IMR-90 (cell line): ENCODE measurements at places on chromosomes 5 and 9.

- DNase-seq: peak; percentile 21
Observed at GRCh38 chr5:132971483-132972435, 8.3 kb upstream of the AFF4 start.

- no peak for DNase-seq
Observed at GRCh38 chr5:172505403-172505759, 51.1 kb upstream of the SH3PXD2B start.

GRCh38 chr5:109917154-109917546 is 227.4 kb downstream of the MAN2A1 start:
- no peak for DNase-seq

- DNase-seq: peak; percentile 65
Observed at GRCh38 chr9:81906671-81907070, 21.6 kb upstream of the SPATA31D4 start.

DNA sequence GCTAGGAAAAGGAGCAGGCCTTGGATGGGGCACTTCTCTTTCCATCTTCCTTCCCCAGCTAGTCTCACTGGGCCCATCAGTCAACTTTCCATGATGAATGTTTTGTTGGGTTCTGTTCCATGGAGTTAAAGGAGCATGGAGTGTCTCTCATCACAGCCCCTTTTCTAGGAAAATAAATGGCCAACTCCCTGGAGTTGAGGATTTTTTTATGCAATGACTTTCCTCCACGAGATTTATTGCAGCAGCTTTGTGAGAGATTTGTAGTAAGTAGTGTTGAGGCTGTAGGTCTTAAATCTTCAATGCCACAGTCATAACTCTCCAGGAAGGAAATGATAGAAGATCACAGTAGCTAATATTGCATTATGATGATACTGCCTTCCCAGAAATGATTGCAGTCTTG is 45.6 kb upstream of the SLC44A1 start:
- no peak for DNase-seq

- no peak for DNase-seq
Observed at GRCh38 chr9:36855448-36856315, 178.4 kb downstream of the PAX5 start.

DNA sequence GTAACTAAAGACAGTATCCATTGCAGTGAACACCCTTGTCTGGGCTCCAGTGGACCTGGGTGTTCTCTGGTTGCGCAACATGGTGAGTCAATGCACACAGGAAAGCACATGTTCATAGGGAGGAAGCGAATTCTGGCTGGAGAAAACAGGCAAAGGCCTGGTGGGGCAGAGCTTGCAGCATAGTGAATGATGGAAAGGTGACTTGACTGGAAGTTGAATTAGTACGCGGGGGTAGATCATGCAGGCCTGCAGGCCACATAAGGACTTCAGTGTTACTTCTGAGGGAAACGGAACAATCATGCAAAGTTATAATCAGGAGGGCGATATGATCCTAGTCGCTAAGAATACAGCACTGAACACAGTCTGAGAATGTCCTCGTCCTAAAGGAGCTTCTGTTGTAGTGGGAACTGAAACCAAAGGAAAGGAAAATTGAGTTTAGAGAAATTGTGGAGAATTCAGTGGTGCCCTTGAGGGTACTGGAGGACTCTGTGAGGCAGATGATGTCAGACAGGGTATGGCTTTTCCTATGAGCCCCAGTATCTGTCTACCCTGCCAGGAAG is 71.9 kb upstream of the RANBP3L start:
- peak; percentile 38 for DNase-seq

DNA sequence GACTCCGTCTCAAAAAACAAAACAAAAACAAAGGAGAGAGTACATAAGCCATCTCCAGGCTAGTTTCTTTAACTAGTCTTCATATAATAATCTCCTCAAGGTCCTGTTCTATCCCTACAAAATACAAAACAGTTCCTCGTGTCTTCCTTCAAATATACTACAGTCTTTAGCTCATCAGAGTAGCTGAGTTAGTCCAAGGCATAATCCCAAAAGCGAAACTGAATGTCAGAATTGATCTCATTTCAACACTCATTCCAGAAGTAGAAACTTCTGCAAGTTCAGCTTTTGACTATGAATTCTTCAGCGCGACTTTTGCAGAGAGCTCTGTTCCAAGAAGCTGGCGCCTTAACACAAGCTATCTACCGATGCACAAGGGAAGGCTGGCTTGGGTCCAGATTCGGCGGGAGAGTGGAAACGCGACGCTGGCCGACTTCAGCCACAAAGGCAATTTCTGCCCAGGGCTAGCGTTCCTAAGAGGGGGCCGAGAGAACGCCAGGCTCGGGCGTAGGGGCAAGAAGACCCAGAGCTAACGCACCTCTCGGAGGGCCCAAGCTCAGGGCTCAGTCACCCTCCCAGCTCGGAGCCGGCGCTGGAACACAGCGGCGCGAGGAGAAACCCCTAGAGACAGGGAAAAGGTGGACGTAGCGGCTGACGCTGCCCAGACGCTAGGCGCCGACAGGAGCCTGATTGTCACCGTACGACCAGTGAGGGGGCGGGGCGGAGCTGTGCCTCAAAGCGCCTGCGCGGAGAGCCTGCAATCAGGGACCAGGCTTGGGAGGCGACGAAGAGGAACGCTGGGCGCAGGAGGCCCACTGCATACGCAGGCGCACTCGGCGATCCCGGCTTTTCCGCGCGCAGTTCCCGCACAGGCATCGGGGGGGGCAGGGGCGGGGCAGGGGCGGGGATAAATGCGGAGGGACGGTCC is 469 bp upstream of the HSDL2 start:
- DNase-seq: peak; percentile 97

DNA sequence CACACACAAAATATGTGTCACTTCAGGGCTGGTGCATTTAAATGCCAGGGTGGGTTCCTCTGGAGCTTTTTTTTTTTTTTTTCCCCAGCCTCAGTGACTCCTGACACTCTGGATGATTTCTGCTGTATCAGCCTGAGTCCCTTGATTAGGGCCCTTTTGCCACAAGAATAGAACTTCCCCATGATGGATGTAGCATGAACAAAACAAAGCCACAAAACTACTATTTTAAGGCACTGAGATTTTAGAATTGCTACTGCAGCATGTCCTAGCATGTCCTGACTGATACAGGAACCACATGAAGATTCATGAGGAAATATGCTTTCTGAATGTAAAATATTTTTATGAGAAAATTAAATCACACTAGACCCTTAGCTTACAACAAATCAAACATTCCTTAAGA is 13.9 kb upstream of the ADGRD2 start:
- no peak for DNase-seq

GRCh38 chr9:115989831-115990230 is 163.8 kb upstream of the PAPPA start:
- no peak for DNase-seq

GRCh38 chr5:119398727-119399466 is 43.1 kb downstream of the TNFAIP8 start:
- DNase-seq: no peak

- no peak for DNase-seq
Observed at GRCh38 chr5:175561085-175561484, 82.7 kb downstream of the SFXN1 start.

DNA sequence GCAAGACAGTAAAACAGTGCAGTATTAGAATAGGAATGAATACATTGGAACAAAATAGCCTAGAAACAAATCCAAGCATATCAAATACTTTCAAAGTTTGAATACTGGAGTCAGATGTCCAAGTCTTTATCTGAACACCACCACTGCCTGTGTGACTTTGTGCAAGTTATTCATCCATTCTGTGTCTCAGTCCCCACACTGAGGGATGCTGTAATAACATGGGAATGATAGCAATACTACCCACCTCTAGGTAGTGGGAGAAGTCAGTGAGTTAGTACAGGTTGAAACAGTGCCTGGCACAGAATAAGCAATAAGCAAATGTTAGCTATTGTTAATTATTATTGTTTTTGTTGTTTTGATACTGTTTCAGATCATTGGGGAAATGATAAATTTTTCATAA is 130.9 kb downstream of the SUSD1 start:
- peak; percentile 58 for DNase-seq

GRCh38 chr5:111756581-111757354 is at the start of gene NREP:
Gene NREP (minus strand): TSS chr5:111757194. CDS start chr5:111755772, 1,422 bp downstream.
- DNase-seq: no peak

DNA sequence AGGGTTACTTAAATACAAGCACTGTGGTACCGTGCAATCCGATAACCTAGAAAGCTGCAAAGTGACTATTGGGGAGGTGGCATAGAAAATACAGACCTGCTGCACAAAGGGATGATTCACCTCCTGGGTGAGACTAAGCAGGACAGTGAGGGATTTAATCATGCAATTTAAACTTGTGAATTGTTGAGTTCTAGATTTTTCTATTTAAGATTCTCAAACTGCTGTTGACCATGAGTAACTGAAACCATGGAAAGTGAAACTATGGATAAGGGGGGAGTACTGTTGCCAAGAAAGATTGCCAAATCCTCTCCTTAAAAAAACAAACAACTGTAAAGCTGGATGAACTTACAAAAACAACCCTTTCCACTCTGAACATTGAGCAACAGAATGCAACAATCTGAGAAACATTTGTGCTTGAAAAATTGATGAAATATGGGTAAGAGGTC is 61.5 kb upstream of the NUDT12 start:
- peak; percentile 78 for DNase-seq

DNA sequence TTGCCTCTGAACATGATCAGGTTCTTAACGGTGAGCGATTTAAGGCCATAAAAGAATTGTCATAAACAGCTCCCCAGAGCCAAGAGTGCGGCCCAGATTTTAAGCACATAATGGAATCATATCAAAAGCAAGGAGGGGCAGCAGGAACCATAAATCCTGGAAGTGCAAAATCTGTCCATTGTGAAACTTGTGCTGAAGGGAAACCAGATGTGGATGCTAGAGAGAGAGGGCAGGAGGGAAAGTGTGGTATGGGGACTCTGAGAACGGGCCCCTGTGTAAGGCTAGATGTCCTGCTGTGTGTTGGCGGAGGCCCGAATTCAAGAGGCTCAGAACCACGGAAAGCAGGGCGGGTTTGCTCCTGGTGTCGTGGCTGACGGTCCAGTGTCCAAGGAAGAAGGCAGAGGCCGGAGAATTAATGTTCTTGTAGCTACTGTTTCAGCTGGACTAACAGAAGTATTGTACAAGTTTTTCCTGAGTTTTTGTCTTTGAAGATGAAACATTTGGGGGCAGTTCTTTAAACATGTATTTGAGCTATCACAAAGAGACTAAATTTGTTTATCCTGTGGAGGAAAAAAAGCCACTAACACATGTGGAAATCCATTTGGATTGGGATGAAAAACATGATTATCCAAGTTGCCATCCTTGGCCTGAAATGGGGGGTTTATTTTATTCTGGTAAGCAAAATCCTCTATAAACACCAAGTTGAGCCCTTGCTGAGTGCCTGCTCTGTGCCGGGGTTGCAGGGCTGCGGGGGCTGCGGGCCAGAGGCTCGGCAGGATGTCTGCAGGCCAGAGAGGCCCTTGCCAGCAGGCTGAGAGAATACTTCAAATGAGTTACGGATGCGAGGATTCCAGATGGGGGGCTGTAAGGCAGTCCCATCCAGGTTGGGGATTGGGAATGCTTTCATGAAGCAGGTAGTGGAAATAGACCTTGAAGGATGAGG is 9.2 kb upstream of the CXCL14 start:
- no peak for DNase-seq

GRCh38 chr5:55480781-55481180 is 54.0 kb downstream of the PLPP1 start:
- peak; percentile 79 for DNase-seq

GRCh38 chr5:143680672-143681259 is 131.2 kb upstream of the HMHB1 start:
- peak; percentile 10 for DNase-seq

GRCh38 chr5:176660530-176660859 is 13.2 kb downstream of the TSPAN17 start:
- no peak for DNase-seq

GRCh38 chr5:53962306-53962705 is 348.1 kb downstream of the ARL15 start:
- DNase-seq: no peak

DNA sequence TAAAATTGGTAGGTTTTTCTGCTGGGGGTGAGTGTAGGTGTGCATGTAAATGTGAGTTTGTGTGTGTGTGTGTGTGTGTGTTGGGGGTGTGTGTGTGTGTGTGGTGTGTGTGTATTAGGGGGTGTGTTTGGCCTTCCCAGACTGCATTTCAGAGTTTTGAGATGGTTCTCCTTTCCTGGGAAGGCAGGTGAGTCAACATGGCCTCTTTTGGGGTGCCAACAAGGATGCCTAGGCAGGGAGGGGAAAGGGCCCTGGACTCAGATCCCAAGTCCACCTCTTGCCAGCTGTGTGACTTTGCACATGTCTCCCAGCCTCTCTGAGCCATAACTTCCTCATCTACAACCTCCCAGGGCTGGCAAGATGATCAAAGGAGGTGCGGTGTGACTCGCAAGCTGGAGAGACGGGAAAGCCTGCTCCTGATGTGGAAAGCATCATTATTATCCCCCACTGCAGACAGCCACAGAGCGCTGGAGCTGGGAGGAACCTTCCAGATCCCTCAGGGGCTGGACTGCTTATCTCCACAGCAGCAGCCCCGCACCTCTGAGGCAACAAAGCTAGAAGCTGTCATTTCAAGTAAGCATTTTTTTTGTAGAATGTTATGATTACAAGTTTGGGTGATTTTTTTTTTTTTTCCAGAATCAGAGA is 63.5 kb upstream of the TBC1D2 start:
- peak; percentile 86 for DNase-seq

DNA sequence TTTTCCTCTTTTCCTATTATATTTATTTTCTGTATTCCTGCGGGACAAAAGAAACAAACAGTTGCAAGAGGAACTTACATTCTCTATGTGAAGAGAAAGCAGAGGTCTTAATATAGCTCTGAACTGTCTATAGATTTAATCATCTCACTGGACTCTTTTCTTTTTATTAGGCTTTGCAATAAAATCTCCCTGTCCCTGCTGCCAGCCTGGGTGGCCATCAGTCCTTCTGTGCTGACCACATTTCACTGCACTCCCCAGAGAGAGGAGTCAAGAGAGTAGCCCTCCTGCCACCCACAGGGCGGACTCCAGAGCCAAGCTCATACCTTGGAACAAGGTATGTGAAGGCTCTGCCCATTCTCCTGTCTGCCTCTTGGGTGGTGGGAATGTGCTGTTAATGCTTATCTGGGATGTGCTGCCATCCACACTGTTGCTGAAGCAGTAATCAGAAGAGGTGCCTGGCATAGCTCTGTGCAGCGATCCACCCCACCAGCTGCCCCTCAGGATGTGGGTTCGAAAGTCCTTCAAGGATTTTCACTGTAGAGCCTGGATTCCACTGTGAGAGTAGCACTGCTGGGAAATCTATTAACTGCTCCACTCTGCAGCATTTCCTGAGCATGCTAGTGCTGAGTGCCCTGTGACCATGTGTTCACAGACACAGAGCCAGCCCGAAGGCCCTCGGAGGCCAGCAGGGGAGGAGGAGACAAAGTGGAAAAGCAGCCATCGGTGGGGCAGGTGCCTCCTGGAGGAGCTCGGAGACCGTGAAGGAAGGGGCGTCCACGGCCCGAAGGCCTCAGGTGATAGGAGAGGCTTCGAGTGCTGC is 334.6 kb downstream of the MED10 start:
- DNase-seq: no peak

- peak; percentile 7 for DNase-seq
Observed at GRCh38 chr9:95874303-95874988, 1.0 kb upstream of the ERCC6L2 start.

GRCh38 chr5:173441053-173441628 is 112.9 kb upstream of the STC2 start:
- DNase-seq: peak; percentile 51
